ENCODE measurements at places on chromosomes 2 and 18.

GRCh38 chr2:197345846-197346370 lies 35.3 kb upstream of the ANKRD44 start:
- no peak for DNase-seq

DNA sequence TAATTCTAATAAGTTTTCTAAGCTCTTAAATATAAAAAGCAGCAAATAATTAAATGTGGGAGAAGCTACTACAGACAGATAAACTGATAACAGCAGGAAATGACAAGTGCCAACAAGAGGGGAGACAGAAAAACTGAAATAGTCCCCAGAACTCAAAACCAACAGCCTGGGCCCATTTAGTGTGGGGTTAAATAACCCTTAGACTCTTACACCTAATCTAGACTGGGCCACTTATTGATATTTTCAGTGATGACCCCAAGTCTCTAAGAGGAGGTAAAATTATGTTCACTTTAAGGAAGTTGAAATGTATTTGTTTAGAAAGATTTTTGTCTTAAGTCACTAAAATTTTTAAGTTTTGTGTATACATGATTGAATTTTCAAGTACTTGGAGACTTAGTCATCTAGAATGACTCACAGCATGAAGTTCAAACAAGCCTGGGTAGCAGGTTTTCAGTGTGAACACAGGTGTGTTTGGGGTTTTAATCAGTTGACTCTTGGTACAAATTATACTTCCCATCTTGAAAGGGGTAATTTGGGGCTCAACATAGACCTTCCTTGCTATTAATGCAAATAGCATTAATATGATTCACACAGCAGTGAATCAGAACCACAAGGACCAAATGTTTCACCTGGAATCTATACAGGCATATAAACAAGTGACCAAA lies 54.9 kb upstream of the MYO3B start:
- peak; percentile 8 for DNase-seq

DNA sequence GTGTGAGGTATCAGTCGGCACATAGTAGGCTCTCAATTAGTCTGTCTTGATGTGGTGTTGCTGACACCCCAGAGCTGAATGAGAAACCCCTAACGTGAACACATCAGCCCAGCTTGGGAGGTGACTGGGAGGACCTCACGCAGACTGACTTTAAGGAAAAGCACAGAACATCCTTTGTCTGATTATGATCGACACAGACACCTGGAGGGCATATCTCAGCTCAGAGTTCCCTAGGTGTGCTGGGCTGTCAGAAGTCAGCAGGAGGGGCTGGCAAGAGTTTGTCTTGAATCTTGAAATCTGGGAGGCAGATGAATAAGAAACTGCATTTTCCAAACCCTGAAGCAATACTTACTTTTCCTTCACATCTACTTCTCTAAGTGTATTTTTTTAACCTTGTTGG lies 16.8 kb upstream of the MYCN start:
- DNase-seq, result no peak

DNA sequence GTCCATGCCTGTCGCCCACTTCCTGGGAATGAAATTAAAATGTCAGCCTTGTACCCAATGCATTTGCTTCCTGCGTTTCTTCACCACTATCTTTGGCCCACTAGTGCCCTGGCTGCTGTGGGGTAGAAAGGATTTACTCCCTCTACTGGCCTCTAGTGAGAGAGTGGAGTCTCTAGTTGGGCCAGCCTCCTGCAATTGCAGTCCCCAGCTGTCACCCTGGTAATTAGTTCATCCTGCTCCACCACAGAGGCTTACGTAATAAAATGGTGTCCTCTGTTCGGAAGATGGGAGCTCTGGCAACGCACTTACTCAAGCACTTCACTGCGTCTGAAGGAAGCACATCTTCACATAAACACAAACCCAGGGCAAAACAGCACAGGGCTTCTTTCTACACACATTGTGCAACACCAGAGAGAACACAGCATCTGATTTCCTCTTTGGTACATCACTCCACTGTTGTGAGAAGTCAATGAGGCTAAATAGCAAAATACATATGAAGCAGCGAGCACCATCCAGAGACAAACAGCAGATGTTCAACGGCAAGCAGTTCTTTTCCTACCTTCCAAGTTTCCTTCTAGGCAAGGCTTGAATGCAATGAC lies 274.6 kb downstream of the LRATD1 start:
- DNase-seq, result no peak

DNA sequence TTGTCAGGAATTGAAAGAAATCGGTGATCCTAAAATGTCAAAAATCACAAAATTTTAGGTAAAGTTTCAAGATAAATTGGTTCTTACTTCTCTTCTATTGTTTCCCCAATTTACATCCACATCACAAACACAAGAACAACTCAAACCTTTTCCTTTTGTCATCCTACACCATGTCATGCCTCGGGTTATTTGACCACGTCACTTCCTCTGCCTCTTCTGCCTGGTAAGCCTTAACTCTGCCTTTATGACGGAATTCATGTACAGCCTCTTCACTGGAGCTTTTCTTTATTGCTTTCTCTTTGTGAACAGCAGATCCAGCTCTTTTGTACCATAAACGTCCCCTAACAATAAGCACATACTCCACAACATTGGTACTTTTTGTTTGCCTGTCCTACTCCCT lies 258.0 kb downstream of the DPP10 start:
- DNase-seq, result no peak

DNA sequence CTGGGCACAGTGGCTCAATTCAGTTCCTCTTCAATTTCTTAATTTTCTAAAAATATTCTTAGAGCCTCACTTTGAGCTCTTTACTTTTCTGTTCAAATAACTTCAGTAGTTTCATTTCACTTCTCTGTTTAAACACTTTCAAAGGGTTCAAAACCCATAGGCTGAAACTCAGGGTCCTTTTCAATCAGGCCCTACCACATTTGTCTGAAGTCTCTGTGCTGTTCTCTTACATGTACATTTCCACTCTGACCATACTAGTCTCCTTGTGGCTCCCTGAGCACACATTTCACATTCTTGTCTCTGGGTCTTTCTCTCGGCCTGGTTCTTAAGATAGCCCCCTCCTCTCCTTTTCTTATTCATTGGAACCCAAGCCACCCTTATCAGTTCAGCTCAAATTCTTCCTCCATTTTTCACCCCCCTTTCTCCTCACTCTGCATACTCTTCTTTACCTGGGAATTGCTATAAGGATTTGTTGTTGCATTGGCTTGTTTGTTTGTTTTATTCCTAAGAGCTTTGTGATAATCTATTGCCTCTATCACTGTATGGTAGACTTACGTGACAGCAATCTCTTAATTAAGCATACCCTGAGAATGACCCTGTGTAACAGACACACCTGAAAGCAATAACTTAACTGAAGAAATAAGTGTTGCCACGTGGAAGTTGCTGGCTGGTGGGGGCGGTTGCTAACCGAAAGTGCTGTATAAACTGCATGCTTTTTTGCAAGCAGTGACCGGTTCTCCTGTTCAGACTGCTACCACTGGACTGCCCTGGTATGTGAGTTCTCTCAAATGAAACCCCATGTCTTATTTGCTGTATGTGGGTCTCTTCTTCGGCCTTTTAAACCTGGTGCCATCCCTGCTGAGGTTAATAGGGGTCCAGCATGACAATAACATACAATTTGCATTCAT lies 27.7 kb upstream of the ACADL start:
- DNase-seq, result no peak

DNA sequence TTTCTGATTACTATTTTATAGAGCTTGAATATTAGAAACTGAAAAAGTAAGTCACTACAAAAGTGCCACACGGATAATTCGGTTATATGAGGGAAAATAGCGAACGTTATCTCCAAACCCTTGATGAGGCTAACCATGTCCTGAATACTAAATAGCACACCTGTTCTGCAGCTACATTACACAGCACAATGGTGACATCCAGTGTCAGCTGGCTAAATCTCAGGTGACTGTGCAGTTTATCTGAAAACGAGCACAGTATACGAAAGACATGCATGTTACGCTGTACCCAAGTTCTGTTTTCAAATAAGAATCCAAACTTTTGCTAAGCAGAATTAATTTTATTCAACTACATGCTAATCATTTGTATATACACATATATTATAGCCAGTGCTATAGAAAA lies 9.0 kb downstream of the CCDC68 start:
- no peak for DNase-seq

GRCh38 chr2:190569994-190570755 lies 35.7 kb upstream of the NEMP2 start:
- no peak for DNase-seq

Measured in RCC 7860 (cell line).